ENCODE measurements at places on chromosomes 7 and 10. TPM values are rescaled to one million over a fixed set of nuclear protein-coding genes. Genes with fewer than 3 reads are reported as not detected.

The TSPAN15 gene
- total RNA-seq = 40.3 TPM

The DEPP1 gene
- 9.5 TPM for total RNA-seq

The MALRD1 gene
- total RNA-seq = 0.23 TPM

The COBL gene
- total RNA-seq = not detected

The GIMAP6 gene
- total RNA-seq = 135 TPM

The SLC26A3 gene
- not detected for total RNA-seq

The NANOS1 gene
- 0.60 TPM for total RNA-seq

The SAP25 gene
- 25.0 TPM for total RNA-seq

The COMTD1 gene
- total RNA-seq = 18.0 TPM

The OR6V1 gene
- total RNA-seq = not detected

The ATP6V0A4 gene
- total RNA-seq = not detected

The OPALIN gene
- total RNA-seq = not detected

The TDRD1 gene
- 1.2 TPM for total RNA-seq

The CDH23 gene
- 8.4 TPM for total RNA-seq

The KLF14 gene
- total RNA-seq = 1.1 TPM

DNA sequence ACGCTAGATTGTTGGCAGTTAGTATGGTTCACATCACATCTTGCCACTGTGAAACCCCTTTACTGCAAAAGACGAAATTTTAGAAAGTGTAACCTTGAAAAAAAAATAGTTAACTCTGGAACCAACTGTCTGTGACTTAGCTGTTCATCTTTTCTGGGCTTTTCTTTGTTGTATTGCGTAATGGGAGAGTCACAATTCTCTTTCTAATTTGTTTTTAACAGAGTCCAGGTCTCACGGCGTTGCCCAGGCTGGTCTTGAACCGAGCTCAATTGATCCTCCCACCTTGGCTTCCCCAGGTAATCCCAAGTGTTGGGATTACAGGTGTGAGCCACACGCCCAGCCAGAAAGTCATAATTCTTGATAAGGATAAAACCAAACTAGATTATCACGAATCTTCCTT, 14.5 kb downstream of the UBE3C start:
- DNase-seq = no peak

DNA sequence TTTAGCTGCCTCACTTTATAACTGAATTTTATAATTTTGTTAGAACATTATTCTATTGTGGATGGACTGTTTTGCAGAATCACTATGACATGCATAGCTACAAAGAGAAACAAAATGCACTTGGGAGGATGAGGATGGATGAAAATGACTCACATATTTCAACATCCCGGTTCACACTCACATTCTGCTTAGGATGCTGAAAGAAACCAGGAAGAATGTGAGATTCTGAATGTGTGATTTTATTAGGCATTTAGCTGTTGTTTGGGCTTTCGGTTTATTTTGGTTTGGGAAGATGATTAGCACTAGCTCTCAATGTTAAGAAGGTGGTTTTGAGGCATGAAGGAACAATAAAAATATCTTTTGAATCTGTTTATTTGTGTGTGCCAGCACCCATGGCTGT, 235.5 kb downstream of the SEMA3E start:
- no peak for DNase-seq

- DNase-seq = no peak
Observed at GRCh38 chr7:12581897-12582296, 11.4 kb downstream of the SCIN start.

- DNase-seq = peak; percentile 91
Observed at GRCh38 chr10:93893646-93894515, at the start of gene SLC35G1. Gene SLC35G1, plus strand, starts transcription at chr10:93893978. Its CDS starts 56 bp downstream, at chr10:93894034.

DNA sequence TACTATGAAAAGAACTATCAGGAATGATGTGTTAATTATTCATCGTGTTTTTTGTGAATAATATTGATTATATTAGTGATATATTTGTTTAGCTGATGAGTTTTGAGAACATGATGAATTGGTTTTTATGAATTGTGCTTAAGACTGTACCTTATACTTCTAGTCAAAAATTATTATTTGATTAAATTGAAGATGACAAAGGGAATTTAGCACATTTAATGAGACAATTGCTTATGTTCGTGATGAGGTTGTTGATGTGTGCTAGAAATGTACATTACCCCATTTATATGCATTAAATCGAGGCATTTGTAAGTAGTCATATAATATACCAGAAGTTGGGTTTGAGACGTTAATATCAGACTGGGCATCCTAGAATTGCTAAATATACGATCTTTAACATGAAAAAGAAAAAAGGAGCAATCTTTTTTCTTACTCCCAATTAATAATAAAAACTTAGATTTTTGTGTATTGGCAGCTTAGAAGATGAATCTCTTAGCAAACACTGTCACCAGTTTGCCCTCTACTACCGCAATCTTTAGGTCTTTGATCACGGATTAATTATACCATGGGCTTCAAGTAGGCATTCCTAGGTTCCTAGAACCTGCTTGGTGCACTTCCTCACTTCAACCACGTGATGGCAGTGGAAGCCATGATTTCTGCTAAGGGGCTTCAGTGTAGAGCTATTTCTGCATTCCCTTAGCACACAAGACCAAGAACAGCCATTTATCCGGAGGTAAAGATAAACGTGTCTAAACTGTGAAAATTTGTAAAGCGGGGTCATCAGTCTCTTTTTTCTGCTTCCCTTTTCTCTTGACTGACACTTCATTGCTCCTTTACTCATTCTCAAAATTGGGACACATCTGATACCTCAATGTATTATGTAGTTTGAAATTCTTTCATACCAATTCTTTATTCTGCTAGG, 1.6 kb downstream of the KLHDC10 start:
- DNase-seq = no peak

GRCh38 chr10:3668966-3669330, 116.1 kb downstream of the KLF6 start:
- no peak for DNase-seq

DNA sequence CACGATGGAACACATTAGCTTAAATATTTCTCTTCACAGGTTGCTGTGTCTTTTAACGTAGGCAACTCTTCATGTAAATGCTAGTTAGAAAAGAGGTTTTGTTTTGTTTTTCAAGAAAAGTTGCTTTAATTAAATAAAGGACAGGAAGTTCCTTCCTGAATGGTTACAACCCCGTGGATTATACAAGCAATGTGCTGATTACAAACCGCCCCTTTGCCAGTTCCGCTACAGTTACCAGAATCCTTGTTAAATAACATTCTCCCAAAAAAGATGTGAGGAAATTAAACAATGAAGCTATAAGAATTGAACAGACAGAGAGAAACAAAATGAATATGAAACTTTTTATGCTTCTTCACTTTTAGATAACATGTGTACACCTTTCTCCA, 75.1 kb downstream of the LYZL2 start:
- no peak for DNase-seq

- DNase-seq = no peak
Observed at GRCh38 chr7:45881759-45882464, 6.4 kb upstream of the IGFBP1 start.

- DNase-seq = no peak
Observed at GRCh38 chr7:127486654-127487053, 94.1 kb upstream of the ZNF800 start.

GRCh38 chr7:32204361-32205018, 134.3 kb upstream of the PDE1C start:
- DNase-seq = no peak

GRCh38 chr10:127550861-127551260, 1.8 kb downstream of the NPS start:
- DNase-seq = no peak

DNA sequence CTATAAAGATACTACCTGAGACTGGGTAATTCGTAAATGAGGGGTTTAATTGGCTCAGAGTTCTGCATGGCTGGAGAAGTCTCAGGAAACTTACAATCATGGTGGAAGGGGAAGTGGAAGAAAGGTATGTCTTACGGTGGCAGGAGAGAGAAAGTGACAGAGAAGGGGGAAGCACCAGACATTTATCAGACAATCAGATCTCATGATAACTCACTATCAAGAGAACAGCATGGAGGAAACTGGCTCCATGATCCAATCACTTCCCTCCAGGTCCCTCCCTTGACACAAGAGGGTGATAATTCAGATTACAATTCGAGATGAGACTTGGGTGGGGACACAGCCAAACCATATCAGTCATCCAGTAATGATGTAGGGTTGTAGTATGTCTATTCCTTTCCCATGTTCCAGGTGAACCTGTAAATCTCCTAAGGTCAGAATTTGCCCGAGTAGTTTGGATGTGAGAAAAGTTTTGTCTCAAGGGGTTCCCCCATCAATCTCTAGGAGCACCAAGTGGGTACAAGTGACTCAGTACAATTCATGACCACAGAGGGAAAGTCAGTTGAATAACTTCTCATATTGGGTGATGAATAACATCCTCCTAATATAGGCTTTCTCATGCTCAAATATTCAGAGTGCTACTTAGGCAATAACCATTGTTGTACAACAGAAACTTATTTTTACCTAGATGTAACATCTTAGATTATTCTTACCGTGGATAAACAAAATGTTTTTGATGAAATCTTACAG, 39.7 kb upstream of the MTPN start:
- no peak for DNase-seq

DNA sequence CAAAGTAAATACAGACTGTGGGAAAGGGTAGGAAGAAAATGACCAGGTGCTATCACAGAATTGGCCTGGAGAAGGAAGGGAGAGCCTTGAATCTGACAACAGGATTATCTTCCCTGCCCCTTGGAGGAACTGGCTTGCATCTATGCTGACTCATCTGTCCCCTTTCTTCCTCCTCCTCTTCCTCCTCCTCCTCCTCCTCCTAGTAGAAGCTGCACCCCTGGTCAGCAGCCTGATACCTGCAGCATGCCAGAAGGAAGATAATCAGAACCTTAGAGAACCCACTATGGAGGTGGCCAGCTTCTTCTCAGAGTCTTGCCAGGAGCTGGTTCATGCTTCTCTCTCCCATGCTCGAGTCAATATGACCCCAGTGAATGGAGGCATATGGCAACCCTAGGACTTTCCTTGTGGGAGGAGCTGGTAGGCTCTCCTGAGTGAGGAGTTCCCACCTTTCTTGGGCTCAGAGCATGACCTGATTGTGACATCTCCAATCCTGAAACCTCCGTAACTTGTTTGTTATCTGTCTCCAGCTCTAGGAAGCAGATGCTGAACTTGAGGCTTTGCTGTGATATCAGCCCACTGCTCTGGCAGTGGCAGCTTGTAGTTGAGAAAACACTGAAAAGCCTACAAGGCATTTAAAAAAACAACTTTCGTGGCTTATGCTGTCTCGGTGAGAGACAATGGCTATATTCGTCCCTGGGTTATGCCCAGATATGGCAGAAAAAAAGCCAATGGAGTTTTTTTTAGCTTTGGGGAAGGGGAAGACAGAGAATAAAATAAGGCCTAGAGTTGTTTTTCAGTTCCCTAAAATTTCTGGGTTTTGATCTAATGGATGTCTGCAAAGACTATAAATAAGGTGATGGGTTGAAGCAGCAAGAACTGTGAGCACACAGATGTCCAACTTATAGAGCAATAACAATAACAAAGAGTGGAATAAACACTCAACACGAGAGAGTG, 60.6 kb downstream of the CDHR3 start:
- DNase-seq = no peak

DNA sequence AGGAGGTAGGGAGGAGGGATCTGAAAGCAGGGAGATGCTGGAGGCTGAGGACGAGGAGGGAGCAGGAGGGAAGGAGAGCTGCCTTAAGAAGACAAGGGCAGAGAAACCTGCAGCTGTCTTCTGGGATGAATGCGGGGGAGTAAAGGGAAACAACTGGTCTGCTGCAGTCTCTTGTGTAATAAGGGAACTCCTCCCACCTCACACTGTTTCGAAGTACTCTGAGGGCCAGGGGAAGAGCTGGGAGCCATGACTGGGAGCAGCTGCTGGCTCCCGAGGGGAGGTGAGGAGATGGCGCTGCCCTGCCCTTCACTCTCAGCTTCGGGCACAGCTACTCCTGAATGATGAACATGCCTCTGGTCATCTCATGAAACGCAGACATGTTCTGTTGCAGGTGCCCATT, 65.1 kb downstream of the CLEC2L start:
- DNase-seq = peak; percentile 47

GRCh38 chr10:62038609-62039190, 137.2 kb downstream of the ARID5B start:
- DNase-seq = peak; percentile 86

DNA sequence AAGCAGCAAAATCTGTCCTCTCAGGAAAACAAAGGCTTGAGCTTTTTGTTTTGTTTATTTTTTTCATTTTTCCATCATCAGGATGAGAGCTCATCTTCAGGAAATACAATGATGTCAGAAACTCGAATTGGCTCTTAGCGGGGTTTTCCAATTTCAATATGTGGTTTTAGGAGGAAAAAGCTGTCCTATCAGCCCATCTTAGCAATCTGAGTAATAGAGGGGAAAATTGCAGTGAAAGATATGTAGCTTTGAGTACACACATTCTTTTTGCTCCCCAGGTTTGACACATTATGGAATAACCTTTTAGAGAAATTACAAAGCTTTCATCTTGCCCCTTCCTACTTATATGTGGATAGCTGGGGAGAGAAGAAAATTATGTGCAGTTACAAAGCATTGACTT, 113.6 kb upstream of the MYO3A start:
- no peak for DNase-seq

DNA sequence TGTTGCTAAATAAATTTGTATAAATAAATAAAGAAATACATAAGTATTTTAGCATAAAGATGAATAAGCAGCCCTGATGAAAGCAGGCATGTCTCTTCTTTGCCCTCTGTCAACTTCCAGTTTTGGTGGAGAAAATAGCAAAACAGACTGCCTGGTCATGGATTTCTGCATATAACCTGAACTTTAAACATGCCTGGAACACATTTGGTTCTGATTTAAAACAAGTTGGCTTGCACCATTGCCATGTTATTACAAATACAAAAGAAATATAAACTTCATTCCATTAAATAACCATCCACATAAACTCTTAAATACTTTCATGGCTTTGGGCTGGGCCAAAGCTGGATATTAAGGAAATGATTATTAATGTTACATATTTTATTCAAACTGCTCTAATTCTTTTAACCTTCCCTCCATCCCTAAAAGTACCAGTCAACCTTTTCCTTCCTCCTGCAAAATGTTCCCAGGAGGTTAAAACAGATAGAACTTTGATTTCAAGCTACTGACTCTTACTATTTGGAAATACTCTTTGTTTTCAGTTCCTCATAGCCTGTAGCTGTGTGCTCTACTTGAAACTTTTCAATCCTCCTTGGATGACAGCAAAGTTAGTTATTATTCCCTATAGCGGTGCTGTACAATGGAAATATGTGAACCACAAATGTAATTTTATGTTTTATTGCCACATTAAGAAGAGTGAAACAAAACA, 96.3 kb downstream of the BICC1 start:
- DNase-seq = no peak
